ENCODE measurements at places on chromosomes 6 and 20.

- no peak for DNase-seq
Measured at GRCh38 chr6:159680104-159680503, 12.9 kb downstream of the SOD2 start.

GRCh38 chr6:30690403-30691207 lies at the start of gene NRM:
NRM (minus strand) TSS chr6:30690984; CDS start chr6:30690974, 10 bp downstream.
- DNase-seq: peak; percentile 77

GRCh38 chr6:75526502-75527127 lies 33.0 kb upstream of the FILIP1 start:
- peak; percentile 54 for DNase-seq

DNA sequence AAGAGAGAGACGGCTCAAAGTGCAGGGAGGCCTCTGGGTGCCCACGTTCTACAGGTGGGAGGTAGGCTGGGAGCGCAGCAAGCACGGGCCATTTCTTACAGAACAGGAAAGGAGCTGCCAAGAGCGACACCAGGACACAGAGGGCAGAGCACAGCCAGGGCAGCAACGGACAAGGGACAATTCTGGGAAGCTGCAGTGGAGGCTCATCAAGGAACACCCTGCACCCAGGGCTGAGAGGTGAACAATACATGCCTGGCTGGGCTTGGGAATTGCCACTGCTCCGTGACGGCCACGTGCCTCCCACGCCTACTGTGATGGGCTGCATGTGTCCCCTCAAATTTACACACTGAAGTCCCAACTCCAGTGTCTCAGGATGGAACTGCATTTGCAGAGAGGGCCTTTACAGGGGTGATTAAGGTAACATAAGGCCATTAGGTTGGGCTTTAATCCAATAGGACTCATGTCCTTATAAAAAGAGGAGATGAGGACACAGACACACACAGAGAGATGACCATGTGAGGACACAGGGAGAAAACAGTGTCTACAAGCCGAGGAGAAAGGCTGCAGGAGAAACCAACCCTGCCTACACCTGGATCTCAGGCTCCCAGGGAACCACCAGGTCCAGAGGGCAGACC lies 13.6 kb downstream of the SERPINB6 start:
- DNase-seq: no peak

DNA sequence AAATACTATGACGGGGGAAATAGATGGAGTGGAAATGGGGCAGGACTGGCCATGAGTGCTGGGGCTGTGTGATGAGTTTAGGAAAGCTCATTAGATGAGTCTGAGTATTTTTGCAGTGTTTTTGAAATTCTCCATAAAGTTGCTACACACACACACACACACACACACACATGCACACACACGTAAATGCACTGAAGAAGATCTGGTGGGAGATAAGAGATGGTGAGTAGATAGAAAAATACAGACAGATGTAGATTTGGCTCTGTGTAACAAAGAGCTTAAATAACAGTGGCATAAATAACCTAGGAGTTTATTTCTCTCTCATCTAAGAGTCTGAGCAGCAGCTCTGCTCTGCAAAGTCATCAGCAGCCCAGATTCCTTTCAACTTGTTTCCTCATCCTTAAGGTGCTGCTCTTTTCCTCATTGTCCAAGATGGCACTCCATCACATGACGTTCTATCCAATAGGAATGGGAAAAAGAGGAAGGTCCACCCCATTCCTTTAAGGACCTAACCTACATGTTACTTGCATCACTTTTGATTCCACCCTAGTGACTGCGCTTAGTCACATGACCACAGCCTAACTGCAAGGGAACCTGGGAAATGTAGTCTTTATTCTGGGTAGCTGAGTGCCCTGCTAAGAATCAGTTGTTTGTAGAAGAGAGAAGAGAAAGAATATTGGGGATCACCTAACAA lies 76.4 kb downstream of the EYA2 start:
- no peak for DNase-seq
